Spleen (tissue), 13 donors: ENCODE measurements at places on chromosomes 6 and 20. TPM values are rescaled to one million over a fixed set of nuclear protein-coding genes. Genes with fewer than 3 reads are reported as not detected.

Gene SYNGAP1
- total RNA-seq = 29.8 TPM

DNA sequence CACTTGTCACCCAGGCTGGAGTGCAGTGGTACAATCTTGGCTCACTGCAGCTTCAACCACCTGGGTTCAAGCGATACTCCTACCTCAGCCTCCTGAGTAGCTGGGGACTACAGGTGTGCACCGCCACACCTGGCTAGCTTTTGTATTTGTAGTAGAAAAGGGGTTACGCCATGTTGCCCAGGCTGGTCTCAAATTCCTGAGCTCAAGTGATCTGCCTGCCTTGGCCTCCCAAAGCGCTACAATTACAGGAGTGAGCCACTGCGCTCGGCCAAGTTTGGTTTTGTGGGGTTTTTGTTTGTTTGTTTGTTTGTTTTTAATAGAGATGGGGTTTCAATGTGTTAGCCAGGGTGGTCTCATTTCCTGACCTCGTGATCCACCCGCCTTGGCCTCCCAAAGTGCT, 12.3 kb downstream of the LOC128125822 start:
- DNase-seq = no peak

Gene RPP40
- total RNA-seq = 16.6 TPM

DNA sequence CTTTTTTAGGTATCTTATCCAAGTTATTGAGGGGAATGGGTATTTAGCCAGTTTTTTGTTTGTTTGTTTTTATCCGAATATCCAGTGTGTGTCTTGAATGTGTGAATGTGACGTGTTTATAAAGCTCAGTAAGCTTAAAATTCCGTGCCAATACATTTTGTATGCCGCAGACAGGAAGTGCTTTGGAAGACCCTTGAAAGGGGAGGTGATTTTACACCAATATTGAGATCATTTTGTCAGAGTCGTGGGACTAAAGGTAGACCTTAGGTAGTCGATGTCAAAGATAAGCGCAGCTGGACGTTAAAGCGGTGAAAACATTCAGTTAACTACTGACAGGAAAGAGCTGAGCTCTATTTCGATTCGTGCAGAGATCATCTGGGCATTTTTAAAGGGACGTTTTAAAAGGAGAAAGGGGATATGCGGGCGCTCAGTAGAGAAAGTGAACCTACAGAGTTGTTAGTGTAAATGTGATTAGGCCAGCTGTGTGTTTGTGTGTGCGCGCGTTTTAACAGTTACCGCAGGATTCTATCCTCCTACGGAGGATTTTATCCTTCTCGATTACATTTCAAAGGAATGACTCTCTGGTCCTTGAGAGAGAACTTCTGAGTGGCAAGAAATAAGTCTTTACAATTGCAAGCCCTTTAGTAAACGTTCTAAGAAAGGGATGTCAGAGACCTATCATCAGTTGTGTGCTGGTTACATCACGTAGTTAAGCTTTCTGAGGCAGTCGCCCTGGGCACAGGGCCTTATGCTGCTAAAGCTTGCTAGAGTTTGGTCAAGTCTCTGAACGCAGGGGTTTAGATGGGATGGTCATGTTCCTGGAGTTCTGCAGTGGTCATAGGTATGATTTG, 625 bp upstream of the ECHDC1 start:
- DNase-seq = no peak

Gene RAET1L
- total RNA-seq = not detected
